ENCODE measurements at places on chromosomes 16 and 17.
A peak's percentile ranks its signal among the peaks of the same experiment; 100 is the strongest.

DNA sequence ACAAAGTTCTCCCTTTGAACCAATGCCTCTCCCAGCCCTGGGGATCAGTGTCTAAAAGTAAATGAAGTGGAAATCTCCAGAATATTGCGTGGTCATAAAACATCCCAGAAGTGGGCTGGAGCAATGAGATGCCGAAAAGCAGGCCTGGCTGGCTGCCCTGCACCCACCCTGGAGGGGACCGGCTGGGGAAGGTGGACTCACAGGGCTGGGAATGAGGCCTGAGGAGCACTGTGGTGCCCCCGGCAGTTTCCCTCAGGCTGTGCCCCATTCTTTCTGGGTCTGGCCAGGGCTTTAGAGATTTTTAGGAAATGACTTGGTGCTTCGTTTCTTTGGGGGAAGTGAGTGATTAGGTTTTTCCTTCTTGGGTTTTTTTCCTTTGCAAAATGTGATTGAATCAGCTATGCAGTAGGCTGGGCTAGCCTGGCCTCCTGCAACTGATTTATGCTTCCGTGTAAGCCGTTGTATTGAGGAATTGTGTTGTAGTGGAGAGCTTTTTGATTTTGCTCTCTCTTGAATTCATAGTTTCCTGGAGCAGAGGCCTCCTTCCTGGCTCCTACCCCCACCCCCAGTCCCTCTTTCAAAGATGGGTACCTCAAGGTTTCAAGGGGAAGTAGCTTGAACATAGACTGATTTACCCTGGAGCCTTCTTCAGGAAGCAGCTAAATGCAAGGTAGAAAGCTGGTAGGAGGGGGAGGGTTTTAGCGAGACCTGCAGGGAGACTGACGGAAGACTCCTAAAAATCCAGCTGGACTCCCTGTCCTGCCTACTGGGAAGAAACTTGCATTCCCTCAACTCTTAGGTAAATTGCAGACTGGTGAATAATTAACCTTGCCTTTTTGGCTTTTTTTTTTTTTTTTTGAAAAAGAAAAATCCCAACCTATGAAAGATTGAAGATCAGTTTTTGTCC is 170.2 kb downstream of the RAB11FIP4 start:
- no peak for DNase-seq

DNA sequence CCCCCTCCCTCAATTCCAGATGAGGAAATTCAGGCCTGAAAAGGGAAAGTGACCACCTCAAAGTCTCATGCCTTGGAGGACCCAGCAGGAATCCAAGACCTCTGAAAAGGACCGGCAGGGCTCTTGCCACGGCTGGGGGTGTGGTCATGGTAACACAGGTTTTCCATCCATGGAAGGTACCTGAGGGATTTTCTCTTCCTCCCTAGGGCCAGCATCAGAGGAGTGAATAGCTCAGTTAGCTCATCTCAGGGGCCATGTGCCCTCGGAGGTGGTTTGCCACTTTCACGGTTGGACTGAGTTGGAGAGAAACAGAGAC is 1.3 kb downstream of the CIITA start:
- no peak for DNase-seq

DNA sequence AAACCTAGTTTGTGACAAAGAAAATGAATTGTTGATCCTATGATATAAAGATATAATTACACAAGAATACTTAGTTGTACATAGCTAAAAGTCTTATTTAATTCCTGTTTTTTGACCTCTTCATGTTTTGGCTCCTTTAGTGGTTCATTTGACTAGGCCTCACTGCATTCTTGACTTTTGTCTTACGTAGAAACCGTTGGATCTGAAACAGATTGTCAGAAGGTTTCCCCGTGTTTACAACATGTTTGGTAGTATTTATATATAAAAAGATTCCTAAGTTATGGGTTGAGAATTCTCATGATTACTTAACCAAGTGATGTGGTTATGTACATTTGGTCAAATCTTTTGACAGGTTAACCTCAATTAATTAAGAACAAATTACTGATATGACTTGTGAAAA is 162.8 kb downstream of the BCAS3 start:
- DNase-seq: no peak

- peak; percentile 64 for DNase-seq
Observed at GRCh38 chr17:79410681-79411080, 200.2 kb downstream of the RBFOX3 start.

- DNase-seq: no peak
Observed at GRCh38 chr17:82297280-82297713, 20.1 kb downstream of the CD7 start.

DNA sequence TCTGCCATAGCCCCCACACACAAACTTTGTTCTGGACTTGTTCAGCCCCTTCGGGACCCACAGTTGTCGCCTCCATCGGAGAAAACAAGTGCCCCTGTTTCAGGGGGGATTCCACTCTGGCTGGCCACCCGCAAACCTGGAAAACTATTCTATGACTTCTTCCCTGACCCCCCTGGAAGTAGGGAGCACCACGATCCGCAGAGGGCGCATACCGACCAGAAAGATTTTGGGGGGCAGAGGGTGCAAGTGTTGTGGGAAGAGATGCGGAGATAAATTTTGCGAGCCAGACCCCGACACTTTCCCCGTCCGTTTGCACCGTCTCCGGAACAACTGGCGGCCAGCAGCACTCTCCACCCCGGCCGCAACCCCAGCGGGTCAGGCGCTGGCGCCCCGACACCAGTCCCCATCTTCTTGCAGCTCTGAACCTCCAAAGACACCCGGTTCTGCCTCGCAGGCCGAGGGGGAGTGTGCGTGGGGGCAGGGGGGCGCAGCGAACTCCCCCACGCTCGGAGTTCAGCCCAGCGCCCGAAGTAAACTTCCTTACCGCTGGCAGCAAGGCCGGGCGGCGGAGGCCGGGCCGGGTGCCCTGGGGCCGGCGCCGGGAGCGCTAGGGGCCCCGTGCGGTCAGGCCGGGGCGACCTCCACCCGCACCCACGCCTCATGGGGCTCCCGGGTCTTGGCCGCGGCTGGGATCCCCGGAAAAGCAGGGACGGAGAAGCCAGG is 744 bp downstream of the SALL1 start:
- no peak for DNase-seq

GRCh38 chr17:21287703-21288449 is 3.4 kb downstream of the MAP2K3 start:
- DNase-seq: no peak
